GF-D8 (cell line): ENCODE measurements at places on chromosomes 2 and 18.

GRCh38 chr2:6082625-6083018 lies 390.4 kb downstream of the SOX11 start:
- no peak for DNase-seq

DNA sequence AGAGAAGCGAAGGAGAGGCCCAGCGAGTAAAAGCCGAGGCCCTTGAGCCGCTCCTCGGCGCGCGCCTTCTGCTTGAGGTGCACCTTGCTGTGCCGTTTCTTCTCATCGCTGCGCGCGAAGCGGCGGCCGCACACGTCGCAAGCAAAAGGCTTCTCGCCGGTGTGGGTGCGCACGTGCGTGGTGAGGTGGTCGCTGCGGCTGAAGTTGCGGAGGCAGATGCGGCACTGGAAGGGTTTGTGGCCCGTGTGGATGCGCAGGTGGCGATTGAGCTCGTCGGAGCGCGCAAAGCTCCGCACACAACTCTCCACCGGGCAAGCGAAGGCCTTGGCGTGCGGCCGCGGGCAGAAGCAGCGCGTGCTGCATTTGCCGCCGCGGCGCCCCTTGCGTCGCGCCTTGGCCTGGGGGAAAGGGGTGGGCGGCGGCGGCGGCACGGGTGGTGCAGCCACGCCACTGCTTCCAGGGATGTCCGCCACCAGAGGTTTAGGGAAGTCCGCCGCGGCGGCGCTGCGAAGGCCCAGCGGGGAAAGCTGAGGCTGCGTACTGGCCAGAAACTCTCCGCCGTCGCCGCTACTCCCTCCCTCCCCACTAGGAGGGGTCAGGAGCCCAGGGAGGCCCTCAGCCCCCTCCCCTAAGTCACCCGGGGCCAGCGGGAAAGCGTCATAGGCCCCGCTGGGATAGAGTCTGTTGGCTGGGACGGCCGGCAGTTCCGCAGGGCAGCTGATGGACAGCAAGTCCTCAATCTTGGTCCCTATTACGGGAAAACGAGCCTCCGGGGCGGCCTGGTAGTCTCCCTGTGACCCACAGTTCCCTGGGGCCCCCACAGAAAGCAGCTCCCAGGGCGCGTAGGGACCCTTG lies 1.7 kb downstream of the EGR4 start:
- no peak for DNase-seq

- no peak for DNase-seq
These were observed 1.9 kb downstream of the CYP26B1 start for GRCh38 chr2:72145658-72146329.

GRCh38 chr18:37176621-37176934 lies 347.7 kb downstream of the KIAA1328 start:
- no peak for DNase-seq

DNA sequence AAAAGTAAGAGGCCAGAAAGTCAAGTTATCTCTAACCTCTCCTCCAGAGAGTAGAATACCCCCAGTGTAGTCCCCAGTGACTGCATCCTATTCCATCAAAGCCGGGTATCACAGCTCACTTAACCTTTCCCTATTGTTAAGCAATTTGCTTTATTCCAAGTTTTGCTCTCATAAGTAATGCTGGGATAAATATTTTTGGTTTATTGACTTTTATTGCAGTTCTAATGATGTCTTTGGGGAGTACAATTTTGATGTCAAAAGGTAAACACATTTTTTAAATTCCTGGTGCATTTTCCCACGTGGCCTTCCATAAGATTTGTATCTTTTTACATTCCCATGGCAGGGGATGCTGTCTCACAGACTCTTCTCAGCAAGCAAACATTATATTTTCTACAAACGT lies 43.3 kb downstream of the CMPK2 start:
- DNase-seq, result no peak

DNA sequence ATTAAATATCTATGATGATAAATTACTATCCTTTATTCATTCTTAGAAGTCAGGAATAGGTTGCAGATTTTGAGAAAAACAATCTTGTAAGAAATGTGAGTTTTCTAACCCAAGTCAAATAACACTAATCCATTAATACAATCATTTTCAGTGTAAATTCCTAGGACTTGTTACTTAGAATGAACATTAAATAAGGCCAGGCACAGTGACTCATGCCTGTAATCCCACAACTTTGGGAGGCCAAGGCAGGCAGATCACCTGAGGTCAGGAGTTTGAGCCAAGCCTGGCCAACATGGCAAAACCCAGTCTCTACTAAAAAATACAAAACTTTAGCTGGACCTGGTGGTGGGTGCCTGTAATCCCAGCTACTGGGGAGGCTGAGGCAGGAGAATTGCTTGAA lies 45.8 kb upstream of the CDKL4 start:
- DNase-seq, result no peak

DNA sequence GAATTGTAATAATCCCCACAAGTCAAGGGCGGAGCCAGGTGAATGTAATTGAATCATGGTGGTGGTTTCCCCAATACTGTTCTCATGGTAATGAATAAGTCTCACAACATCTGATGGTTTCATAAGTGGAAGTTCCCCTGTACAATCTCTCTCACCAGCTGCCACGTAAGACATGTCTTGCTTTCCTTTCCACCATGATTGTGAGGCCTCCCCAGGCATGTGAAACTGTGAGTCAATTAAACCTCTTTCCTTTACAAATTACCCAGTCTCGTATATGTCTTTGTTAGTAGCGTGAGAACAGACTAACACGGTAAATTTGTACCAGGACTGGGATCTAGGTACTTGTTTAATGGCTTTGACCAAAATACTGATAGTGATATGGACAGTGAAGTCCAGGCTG lies 744.3 kb upstream of the REG3G start:
- DNase-seq, result no peak

DNA sequence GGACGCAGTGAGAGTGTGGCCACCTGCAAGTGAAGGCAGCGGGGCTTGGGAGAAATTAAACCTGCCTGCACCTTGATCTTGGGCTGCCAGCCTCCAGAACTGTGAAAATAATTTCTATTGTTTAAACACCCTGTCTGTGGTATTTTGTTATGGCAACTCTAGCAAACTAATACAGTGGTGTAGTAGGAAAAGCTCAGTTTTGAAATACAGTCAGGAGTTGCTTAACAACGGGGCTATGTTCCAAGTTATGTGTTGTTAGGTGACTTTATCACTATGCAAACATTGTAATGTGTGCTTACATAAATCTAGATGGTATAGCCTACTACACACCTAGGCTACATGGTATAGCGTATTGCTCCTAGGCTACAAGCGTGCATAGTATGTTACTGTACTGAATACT lies 93.4 kb upstream of the FN1 start:
- DNase-seq, result no peak

DNA sequence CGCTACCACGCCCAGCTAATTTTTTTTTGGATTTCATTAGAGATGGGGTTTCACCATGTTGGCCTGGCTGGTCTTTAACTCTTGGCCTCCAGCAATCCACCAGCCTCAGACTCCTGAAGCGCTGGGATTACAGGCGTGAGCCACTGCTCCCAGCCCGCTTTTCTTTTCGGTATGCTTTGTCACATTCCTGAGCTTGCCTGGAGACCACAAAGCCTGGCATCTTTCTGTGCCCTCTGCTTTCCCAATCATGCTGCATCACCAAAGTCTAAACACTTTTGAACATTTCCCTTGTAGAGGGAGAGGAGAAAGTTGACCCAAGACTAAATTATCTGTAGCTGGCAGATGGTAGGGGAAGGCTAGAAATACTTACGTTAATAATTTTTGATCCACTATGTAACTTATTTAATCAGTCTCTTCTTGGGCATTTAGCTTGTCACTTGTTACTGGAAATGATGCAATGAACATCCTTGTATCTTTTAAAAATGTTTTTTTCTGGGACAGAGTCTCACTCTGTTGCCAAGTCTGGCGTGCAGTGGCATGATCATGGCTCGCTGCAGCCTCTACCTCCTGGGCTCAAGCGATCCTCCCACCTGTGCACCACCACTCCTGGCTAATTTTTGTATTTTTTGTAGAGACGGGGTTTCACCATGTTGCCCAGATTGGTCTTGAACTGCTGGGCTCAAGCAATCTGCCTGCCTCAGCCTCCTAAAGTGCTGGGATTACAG lies 2.7 kb upstream of the NPC1 start:
- no peak for DNase-seq

DNA sequence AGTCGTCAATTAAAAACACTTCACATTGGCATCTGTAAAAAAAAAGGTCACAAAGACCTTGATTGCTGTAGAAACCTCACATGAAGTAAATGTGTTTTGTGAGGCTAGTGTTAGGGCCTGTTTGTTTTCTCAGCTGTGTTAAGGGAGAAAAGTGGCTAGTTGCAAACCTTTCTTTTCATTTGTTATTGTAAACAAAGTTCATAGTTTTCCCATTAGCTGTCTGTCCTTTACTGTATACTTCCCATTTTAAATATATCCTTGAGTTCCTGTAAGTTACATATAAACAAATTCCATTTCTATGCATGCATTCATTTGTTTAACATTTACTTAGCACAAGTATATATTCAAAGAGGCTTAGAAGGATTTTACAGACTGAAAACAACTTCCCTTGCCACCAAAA lies 1250.2 kb downstream of the LRP1B start:
- no peak for DNase-seq

- no peak for DNase-seq
These were observed 3.0 kb upstream of the ITM2C start for GRCh38 chr2:230861552-230862255.

DNA sequence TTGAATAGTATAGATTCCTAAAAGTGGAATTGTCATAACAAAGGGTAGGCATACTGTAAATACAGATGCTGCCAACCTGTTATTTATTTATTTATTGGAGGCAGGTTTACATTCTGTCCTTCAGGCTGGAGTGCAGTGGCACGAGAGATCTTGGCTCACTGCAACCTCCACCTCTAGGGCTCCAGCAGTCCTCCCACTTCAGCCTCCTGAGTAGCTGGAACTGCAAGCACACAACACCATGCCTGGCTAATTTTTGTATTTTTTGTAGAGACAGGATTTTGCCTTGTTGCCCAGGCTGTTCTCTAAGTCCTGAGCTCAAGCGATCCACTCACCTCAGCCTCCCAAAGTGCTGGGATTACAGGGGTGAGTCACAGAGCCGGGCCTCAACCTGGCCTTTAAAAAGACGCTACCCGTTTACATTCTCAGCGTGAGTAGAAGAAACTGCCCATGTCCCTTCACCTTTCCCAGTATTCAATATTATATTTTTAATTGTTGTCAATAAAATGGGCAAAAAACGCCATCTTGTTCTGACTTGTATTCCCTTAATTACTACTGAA lies 3.0 kb upstream of the ROCK2 start:
- no peak for DNase-seq

DNA sequence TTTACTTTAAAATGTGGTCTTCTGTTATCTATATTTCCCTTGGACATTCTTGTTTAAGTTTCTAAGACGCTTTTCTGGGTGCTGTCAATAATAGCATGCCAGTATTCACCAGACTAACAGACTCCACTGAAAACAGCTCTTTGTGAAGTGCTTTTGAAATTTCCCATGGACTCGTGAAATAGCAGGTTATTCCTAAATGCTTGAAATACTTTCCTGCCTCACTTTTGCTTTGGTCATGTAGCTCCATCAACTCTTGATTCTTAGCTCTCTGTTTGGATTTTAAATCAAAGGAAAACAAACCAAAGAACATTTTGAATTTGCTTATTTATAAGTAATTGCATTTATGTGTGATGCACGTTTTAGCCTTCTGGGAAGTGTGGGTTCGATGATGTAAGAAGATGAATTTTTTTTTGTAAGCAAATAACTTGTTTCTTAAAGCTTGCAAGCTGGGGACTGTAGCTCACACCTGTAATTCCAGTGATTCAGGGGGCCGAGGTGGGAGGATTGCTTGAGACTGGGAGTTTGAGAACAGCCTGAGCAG lies 147.8 kb downstream of the WDSUB1 start:
- no peak for DNase-seq
